Activated T-cell treated with anti-CD3 and anti-CD28 coated beads for 1 hour (primary cell): ENCODE measurements at places on chromosomes 6 and 20.

GRCh38 chr6:150377211-150377781, 8.5 kb downstream of the IYD start:
- DNase-seq, result no peak

DNA sequence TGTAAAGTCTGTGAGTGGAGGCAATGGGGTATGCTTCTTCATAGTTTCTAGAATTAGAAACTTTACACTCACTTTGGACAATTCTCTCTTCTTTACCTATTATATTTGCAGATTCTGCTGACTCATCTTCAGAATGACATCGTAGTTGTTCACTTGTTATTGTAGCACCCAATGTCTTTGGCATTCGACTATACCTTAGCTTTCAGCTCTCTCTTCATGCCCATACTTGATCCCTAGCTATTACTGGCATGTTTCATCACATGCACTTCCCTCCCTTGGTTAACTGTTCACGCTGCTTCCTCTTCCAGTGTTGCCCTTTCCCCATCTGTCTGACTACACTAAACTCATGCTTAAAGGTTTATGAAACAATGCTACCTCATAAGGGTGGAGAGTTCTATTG, 298.1 kb upstream of the TCF21 start:
- no peak for DNase-seq

DNA sequence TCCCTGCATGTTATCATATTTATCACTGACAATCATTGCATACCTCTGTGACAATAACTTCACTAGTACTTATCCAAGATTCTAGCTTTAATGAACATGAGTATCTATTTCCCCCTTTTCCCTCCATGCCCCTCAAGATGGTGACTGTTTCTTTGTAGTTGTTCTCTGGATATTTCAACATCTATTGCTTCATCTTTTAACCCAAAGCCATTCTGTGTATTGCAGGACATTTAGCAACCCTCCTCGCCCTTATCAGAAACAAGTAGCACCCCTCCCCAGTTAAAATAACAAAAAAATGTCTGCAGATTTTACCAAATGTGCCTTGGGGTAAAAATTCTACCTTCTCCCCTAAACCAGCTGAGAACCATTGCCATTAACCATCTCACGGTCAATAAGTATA, 979.8 kb upstream of the MANEA start:
- DNase-seq, result no peak

- no peak for DNase-seq
Measured at GRCh38 chr20:57322476-57322875, 7.1 kb upstream of the SPO11 start.

- no peak for DNase-seq
Measured at GRCh38 chr6:168131464-168132415, 52.7 kb upstream of the FRMD1 start.

DNA sequence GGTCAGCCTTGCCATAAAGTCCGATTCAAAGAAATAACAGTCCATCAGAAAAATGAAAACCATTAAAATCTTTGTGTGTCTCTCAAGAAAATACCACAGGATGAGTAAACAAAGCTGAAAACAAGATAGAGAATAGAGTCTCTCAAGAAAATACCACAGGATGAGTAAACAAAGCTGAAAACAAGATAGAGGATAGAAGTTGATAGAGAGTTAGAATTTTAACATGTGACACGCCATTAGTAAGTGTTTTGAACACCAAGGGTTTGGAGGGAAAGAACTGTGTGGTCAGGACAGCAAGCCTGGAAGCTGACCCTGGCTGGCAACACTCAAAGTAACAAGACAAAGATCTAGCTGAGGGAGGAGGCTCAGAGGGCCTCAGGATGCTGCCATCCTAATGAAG, 43.9 kb upstream of the PRND start:
- DNase-seq, result no peak
